ENCODE measurements at places on chromosomes 7 and 10.

- no peak for DNase-seq
These were observed 357.0 kb upstream of the MKI67 start for GRCh38 chr10:128483216-128483615.

- no peak for DNase-seq
These were observed 53.9 kb upstream of the EFCAB10 start for GRCh38 chr7:105635197-105635596.

GRCh38 chr10:94315975-94316464 is 46.7 kb downstream of the NOC3L start:
- DNase-seq: peak; percentile 84

- DNase-seq: no peak
These were observed 266.4 kb upstream of the LYZL1 start for GRCh38 chr10:29022513-29022912.

DNA sequence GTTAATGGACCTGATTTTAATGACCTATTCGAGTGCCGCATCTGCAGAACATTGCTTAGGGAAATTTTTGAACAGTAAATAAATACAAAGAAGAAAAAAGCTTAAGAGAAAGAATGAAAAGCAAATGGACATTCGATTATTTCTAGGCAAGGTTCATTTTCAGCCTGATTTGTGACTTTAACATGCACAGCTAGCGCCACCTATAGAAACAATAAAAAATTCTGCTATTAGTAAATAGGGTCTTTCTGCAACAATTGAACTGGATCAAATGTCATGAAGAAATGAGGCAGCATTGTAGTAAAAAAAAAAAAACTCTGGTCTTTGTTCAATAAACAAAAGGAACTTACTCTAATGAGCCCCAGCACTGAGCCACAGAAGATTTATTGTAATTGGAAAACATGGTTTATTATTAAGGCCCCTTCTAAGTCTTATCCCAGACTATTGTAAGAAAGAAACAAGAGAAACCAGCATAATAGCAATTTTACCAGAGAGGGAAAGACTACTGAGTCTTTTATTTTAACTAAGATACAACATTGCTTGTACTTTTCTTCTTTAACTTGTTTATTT is 41.4 kb upstream of the GHITM start:
- DNase-seq: no peak

DNA sequence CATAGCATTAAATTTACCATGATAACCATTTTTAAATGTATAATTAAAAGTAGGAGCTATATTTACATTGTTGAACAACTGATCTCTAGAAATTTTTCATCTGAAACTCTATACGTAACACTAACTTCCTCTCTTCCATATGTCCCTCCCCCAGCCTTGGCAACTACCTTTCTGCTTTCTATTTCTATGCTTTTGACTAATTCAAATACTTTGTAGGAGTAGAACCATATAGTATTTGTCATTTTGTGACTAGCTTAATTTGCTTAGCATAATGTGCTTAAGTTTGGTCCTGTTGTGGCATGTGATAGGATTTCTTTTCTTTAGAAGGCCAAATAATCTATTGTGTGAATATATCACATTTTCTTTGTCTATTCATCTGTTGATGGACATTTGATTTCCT is 225.3 kb upstream of the POT1 start:
- no peak for DNase-seq

DNA sequence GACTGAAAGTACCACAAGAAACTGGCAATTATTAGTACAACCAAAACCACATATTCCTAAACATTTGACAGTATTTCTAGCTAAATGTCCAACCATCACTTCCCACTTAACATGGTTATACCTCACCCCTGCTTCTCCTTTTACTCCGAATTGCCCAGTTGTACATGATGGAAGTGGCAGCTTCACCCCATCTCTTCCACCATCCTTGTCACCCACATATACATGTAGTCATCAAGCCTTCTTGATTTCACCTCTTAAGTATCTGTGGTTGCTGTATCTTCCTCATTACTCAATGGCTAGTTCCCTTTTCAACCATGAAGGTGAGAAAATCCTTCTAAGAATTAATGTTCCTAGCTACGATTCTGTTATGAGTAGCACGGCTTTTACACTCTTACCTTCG is 388.2 kb downstream of the CALN1 start:
- DNase-seq: no peak

- DNase-seq: no peak
These were observed 101.5 kb upstream of the PODXL start for GRCh38 chr7:131657881-131658280.

DNA sequence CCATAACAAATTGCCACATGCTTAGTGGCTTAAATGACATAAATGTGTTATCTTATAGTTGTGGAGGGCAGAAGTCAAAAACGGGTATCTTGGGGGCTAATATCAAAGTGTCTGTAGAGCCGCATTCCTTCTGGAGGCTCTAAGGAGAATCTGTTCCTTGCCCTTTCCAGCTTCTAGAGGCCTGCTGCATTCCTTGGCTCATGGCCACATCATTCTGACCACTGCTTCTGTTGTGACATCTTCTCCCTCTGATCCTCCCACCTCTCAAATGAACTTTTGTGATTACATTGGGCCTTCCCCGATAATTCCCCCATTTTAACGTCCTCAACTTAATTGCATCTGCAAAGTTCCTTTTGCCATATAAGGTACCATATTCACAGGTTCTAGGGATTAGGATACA is 76.1 kb downstream of the CYP26A1 start:
- no peak for DNase-seq

GRCh38 chr7:51198654-51199053 is 118.0 kb downstream of the COBL start:
- DNase-seq: no peak

DNA sequence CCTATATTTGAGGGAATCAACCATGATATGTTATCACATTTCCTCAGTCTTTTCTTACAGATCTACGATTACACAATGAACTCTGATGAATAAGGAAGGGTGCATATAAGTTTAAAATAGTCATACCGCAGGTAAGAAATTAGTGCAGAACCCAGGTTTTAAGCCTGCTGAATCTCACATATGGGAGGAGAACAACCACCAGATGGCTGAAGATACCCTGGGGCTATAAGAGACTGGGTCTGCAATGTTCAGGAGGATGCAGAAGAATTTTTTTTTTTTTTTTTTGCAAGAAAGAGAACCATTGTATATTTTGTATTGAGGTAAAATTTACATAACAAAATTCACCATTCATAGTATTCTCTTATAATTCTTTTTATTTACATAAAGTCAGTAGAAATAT is 372.3 kb upstream of the MYO3A start:
- no peak for DNase-seq

GRCh38 chr10:89091496-89091895 is 100.9 kb downstream of the FAS start:
- no peak for DNase-seq

GRCh38 chr7:87127019-87127418 is 25.2 kb upstream of the DMTF1 start:
- no peak for DNase-seq

DNA sequence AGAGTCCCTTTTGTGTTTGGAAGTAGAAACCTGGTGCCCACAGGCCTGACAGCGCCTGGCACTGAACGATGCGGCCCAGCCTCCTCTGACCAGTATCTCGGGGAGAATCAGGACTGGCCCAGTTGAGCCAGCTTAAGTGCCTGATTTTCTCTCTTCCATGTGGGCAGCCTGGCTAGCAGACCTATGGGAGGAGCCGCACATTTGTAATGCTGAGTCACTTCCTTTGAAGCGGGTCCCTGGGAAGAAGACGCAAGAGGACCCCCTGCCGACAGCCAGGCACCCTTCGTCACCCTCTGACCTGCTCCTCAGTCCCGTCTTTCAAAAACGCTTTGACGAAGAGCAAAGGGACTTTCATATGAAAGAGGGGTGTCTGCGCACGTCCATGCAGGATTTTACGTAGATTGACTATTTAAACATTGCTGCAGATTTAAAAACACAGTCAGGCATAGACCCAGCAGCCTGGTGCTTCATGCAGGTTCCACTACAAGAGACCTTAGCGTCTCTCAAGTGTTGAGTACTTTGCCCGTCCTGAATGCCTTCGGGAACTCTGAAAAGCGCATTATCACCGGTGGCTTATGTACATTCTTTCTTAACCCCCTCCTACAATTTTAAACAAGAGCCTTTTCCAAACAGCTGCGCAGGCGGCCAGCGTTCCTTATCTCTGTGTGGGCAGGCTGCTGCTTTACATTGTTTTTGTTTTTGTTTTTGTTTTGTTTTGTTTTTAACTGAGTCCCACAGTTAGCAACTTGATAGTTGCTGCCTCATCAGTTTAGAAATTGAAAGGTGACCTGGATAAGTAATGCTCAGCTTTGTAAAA is 36.5 kb upstream of the AP5Z1 start:
- peak; percentile 81 for DNase-seq

- no peak for DNase-seq
These were observed 148.5 kb downstream of the WDR37 start for GRCh38 chr10:1204434-1205326.

DNA sequence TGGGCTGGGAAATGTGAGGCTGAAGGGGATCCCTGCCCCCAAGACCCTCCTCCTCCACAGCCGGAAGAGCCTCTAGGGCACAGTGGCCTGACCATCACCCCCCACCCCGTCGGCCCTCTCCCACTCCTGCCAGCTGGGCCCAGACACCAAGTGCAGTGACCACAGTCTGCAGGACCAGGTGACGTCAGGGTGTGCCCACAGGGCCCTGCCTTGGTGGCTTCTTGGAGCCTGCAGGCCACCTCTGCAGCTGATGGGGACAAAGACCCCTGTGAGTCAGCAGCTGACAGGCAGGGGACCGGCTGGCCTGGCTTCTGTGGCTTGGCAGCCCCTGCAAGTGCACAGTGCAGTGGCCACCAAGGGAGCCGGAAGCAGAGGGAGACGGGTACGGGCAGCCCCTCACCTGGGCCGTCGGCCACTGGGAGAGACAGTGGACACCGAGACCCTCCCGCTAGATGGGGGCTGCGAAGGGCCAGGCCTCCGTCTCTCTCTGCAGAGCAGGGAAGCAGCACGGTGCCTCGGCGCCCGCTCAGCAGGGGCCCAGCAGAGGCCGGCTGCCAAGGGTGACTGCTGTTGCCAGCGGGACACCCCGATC is 274.6 kb downstream of the ELFN1 start:
- no peak for DNase-seq

DNA sequence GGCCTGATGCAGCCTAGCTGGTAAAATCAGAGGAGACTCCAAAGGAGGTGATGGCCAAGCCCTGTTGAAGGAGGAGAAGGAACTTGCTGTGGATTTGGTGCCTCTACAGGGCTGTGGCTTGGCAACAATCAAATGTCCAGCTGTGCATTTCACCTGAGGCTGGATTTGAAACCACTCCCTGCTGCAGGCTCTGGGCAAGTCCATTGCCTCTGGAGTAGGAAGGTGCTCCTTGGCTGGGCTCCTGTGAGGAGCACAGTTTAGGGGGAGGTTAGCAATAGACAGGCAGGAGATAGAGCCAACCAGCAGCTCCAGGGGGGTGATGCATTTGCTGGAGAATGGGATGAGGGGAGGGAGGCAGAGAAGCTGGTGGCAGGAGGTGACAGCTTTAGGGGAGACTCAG is 26.5 kb downstream of the CDH23 start:
- no peak for DNase-seq

DNA sequence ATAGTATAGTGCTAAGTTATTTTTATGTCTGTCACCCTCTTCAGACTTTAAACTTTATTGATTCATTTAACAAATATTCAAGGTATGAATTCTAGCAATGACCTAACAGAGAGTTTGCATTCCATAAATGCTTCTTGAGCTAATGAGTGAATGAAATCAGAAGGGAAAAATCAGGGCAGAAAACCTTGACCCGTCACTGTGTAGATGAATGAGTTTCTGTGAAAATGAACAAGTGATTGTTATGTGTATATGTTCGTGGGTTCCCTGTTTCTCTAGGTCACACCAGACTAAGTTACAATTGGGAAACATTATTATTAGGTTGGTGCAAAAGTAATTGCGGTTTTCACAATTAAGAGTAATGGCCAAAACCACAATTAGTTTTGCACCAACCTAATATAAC is 30.1 kb downstream of the APBB1IP start:
- DNase-seq: no peak

- DNase-seq: no peak
These were observed 15.8 kb downstream of the KLLN start for GRCh38 chr10:87847550-87847949.

DNA sequence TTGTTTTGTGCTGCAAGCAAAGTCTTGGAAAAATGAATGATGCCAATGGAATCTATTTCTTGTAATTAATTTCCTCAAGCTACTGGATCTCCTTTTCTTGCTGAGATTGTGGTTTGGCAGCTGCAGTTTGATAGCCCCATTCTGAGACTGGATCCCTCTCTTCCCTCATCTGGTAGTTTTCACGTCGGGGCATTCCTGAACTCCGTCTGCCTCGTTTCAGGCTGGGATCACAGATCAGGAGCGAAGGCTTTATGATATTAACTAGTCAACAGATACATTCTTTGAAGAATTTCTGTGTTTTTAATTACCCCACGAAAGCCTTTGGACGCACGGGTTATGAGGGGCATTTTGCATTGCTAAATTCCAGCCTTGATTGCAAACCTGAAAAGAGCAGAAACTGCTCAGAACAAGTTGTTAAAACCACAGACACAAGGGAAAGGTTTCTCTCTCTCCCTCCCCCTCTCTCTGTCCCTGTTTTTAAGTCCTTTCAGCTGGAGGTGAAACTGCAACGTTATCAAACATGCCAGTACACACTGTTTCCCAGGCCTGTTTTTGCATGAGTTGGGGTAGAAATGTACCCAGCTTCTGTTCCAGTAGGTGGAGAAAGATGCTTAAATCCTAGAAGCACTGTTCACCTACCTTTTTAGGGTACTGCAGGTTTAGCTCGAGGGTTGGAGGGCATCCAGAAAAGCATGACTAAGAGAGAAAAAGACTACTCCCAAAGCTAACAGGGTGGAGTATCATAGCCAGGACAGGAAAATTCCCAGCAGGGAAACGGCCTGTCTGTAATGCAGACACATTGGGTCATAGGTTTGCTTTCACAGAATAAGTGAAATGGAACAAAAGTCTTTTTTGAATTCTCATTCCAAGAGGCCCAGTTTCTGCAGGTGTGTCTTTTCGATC is 124.3 kb downstream of the CUX1 start:
- DNase-seq: peak; percentile 94

DNA sequence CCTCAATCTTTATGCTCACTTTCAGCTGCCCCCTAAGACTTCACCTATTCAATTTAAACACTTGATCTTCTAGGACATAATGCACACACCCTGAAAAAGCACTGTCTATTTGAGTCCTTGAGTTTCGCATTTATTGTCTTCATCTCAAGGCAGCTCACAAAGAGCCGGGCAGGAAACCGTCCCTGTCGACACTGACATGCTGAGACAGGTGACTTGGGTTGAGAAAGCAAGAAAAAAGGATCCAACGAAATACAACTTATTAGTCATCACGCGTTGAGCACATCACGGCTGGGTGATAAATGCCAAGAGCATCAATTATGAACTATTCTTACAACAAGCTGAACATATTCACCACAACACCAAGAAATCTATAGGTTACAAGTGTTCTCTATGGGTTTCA is 91.1 kb downstream of the CALN1 start:
- DNase-seq: no peak

GRCh38 chr7:50213622-50214017 is 90.9 kb upstream of the IKZF1 start:
- DNase-seq: no peak

GRCh38 chr10:45425621-45426563 is 51.9 kb downstream of the ALOX5 start:
- no peak for DNase-seq

All from umbilical cord (tissue), 2 donors.